Mucosa of gallbladder (tissue), 1 donor: ENCODE measurements at places on chromosomes 7 and 10. TPM values are rescaled to one million over a fixed set of nuclear protein-coding genes. Genes with fewer than 3 reads are reported as not detected.
A peak's percentile ranks its signal among the peaks of the same experiment; 100 is the strongest.

Gene NKX1-2
- 0.09 TPM for total RNA-seq

Gene NPY4R2
- 0.66 TPM for total RNA-seq

Gene PILRA
- total RNA-seq = 8.0 TPM

Gene AFAP1L2
- 6.3 TPM for total RNA-seq

Gene EBLN1
- total RNA-seq = not detected

Gene ST8SIA6
- 0.92 TPM for total RNA-seq

Gene NUPR2
- total RNA-seq = 1.0 TPM

DNA sequence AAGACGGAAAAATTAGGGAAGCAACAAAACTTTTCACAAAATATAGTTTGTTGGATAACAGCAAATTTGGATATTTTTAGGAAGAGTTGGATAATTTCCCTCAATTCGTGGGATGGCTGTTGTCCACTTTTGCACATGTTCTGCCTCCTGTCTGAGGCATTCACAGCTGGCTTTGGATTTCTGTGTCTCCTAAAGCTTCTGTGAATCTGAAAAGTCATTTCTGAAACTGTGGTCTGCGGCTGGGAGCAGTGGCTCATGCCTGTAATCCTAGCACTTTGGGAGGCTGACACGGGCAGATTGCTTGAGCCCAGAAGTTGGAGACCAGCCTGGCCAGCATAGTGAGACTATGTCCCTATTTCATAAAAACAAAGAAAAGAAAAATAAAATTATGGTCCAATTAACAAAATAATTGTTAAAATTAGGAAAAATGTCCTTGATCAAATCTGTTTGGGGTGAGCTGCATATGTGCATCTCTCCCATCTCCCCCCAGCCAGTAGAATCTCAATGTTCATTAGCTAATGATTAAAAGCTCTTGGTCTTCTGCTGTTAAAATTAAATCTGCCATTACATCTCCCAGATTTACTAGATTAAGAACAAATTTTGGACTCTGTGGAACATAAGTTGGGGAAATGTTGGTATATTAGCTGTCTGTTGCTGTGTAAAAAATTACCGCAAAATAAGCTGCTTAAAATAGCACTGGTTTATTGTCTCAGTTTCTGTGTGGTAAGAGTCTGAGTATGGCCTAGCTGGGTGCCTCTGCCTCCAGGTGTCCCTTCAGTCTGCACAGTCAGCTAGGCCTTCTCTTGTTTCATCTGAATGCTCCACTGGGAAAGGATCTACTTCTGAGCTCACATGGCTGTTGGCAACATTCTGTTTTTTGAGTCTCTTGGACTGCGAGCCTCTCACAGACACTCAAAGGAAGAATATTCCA lies 332.0 kb upstream of the FZD1 start:
- no peak for DNase-seq

- no peak for DNase-seq
Measured at GRCh38 chr10:118585794-118586193, 9.7 kb downstream of the PRLHR start.

DNA sequence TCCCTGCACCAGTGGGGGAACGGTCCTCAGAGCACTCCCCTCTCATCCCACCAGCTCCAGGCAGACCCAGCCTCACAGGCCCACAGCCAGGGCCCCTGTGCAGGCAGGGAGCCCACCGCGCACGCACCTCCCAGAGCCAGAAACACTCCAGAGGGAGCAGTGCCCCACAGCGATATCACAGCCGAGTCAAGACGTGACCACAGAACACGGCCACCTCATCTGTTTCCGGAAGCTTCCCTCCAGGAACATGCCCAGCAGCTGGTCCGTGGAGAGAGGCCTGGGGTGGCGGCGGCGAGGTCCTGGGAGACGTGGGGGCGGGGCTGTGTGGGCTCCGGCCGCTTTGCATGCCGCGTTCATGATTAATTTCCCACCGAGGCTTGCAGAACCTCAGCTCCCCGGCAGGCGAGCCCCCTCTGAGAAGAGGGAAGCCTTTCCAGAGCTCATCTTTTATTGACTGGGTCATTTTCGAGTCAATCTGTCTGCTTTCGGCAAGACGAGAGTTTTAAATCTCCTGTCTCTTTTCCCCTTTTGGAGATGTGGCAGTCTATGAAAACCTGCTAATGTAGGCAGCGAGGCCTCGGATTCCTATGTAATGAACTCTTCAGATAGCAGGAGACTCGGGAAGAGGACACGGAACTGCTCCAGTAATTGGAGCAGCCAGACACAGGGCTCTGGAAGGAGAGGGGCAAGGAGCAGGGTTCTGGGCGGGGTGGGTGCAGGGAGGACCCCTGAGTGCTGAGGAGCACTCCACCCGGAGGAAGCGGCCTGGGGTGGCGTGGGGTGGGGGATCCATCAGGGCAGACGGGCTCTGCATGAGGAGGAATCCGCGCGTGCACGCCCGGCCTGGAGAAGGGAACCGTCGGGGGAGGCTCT lies 242.8 kb downstream of the ELFN1 start:
- no peak for DNase-seq

DNA sequence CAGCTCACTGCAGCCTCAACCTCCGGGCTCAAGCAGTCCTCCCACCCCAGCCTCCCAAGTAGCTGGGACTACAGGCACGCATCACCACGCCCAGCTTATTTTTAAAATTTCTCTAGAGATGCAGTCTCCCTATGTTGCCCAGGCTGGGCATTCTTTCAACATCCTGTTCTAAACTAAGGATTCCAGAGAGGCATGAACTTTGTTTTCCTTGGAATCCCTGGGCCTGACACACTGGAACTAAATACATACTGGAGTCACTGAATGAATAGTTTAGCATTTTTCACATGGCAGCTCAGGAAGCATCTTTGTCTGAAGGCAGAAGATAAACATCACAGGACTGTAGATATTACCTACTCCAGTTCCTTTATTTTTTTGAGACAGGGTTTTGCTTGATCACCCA lies 108.7 kb downstream of the ITIH5 start:
- DNase-seq = no peak

DNA sequence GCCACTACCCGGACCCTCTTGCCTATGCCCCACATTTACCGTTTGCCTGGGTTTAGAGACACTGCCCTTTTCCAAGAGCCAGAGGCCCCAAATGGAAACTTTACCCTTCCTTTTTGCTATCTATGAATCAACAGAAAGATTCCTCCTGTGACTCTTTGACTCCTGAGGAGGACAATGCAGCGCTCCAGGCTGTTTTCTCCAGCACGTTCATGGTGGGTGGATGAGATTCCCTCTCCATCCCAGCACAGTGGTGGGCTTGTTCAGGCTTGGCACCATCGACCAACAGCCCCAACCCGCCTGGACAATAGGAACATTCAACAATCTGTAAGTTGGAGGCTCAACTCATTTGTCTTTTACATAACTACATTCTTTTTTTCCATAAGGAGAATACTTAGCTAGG lies 55.9 kb downstream of the DLD start:
- no peak for DNase-seq

DNA sequence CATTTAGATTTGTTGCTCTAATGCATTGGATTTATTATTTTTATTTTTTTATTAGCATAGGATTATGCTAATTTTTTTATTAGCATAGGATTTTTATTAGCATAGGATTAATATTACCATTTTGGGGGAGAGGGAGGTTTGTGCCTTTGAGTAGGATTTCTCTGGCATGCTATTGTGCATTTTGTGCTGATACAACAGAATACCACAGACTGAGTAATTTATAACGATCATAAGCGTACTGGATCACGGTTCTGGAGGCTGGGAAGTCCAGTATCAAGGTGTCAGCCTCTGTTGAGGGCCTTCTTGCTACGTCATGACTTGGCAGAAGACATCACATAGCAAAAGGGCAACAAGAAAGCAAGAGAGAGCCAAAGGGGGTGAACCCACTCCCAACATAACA lies 187.5 kb downstream of the XPNPEP1 start:
- DNase-seq = no peak

DNA sequence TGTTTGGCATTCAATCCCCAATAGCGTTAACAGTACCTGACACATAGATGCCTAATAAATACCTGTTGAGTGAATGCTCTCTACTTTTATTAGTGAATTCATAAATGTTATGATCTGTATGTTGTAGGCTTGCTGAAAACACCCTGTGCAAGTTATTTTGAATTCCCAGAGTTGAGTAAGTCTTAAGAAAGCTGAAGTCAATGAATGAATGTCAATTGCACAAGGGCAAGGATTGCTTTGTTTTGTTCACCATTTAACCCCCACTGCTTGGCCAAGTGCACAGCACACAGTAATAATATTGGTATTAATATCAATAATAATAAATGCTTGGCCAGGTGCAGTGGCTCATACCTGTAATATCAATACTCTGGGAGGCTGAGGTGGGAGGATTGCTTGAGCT lies 10.2 kb downstream of the CPA1 start:
- DNase-seq = no peak

DNA sequence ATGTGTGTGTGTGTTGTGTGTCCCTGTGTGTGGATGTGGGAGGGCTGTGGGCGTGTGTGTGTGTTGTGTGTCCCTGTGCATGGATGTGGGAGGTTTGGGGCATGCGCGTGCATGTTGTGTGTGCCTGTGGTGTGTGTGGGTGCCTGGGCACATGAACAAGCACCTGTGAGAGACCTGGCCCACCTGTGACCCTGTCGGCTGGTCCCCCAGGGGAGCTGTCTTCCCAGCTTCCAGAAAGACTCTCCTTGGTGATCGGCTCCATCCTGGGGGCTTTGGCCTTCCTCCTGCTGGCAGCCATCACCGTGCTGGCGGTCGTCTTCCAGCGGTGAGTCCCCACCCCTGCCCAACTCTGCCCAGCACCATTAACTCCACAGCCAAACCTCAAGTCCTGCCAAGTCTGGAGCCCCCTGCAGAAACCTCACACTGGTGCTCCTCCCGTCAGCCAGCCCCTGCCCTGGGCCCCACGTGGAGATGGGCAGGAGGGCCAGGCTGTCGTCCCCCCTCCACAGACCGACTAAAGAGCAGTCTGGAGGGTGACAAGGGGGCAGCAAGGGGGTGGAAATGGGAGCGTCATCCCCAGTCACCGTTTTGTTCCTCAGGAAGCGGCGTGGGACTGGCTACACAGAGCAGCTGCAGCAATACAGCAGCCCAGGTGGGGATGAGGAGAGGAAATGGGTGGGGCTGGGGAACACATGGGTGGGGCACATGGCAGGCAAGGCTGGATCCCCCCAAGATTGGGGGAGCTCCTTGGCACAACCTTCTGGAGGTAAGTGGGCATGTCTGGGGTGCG lies 12.7 kb downstream of the EPHB6 start:
- peak; percentile 9 for DNase-seq

DNA sequence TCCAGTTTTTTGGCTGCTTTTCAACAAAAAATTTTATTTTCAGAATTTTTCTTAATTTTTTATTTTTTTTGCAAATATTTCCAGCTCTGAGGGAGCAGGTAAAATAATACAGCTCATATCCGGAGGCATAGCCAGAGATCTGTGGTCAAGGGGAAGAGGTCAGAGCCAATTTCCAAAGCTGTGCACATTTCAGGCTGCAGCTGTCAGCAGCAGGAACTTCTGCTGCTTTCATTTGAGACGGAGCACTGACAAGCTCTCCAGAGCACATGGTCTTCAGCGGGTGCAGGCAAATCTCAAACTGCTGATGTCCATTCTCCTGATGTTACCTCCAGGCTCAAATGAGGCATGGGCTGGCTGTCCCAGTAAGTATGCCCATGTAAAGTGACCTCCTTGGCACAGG lies 31.1 kb downstream of the SLC26A4 start:
- no peak for DNase-seq

- DNase-seq = no peak
Measured at GRCh38 chr10:110392868-110393740, 88.4 kb upstream of the SMNDC1 start.

- no peak for DNase-seq
Measured at GRCh38 chr7:140889150-140889549, 35.6 kb downstream of the BRAF start.

GRCh38 chr10:101837748-101838147 lies 5.9 kb downstream of the KCNIP2 start:
- DNase-seq = no peak

DNA sequence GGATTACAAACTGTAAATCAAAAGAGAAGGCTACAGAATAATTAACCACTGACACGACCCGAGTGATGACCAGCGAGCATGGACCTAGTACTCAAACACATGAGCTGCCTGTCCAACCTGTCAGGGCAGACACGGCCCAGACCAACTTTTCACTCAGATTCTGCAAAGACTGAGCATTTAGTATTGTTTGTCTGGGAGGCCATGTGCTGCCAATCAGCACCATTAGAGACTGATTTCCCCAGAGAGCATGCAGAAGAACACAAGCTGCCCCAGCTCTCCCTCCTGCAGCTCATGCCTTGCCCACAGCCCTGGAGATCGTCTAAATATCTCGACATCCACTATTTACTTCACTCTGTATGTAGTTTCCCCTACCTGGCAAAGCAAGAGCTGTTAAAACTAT lies 172.6 kb upstream of the INHBA start:
- DNase-seq = no peak

- DNase-seq = no peak
Measured at GRCh38 chr10:112986544-112987190, 36.6 kb downstream of the TCF7L2 start.

GRCh38 chr10:86289577-86289868 lies 77.1 kb downstream of the GRID1 start:
- DNase-seq = no peak

GRCh38 chr7:7536396-7537019 lies 835 bp upstream of the COL28A1 start:
- no peak for DNase-seq

- no peak for DNase-seq
Measured at GRCh38 chr10:74901301-74901700, 74.9 kb downstream of the KAT6B start.

DNA sequence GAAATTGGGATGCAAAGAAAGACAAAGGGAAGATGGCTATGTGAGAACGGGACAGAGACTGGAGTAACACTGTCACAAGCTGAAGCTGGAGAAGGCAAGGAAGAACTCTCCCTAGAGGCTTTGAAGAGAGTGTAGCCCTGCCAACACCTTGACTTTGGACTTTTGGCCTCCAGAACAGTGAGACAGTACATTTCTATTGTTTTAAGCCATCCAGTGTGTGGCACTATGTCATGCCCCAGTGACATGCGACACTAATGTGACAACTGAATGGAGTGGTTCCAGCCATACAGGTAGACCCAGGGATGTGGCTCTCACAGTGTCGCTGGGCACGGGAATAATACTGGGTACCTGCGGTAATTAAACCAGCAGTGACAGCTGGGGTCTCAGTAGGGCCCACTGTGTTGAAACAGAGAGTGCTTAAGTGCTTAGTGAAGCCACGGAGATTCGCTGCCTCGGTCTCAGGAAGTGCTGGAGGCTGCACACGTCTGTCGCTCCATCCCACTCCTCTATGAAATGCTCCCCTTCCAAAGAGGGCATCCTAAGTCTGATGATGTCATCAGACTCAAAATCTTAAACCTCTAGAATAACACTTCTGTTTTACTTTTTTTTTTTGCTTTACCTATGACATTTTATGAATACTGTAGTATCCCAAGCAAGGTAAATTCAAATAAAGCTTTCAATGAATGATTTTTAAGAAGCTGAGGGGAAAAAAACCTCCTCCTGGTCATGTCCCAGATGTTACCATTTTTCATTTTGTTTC lies 154.6 kb upstream of the RHEB start:
- peak; percentile 47 for DNase-seq

DNA sequence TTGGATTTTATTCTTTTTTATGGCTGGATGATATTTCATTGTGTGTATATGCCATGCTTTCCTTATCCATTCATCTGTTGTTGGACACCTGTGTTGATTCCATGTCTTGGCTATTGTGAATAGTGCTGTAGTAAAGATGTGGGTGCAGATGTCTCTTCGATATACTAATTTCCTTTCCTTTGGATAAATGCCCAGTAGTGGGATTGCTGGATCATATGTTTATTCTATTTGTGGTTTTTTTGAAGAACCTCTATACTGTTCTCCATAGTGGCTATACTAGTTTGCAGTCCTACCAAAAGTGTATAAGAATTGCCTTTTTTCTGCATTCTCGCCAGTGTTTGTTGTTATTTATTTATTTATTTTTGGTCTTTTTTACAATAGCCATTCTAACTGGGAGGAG lies 159.8 kb downstream of the WNT2 start:
- no peak for DNase-seq

- peak; percentile 43 for DNase-seq
Measured at GRCh38 chr10:118800920-118801319, 46.1 kb upstream of the CACUL1 start.
